Fibroblast of villous mesenchyme (primary cell): ENCODE measurements at places on chromosomes 1 and 21. TPM values are rescaled to one million over a fixed set of nuclear protein-coding genes. Genes with fewer than 3 reads are reported as not detected.

SPRR1A gene
- total RNA-seq, result not detected in 2 replicates

NMNAT2 gene
- 1.3 and 3.9 TPM in 2 replicates for total RNA-seq

RGSL1 gene
- total RNA-seq, result not detected in 2 replicates

- peak; percentile 62 for DNase-seq
Measured at GRCh38 chr1:234631721-234632125, 21.7 kb upstream of the IRF2BP2 start.

ICOSLG gene
- total RNA-seq, result 0.43 and 0.64 TPM in 2 replicates

GRCh38 chr1:5575396-5575940 lies 416.8 kb downstream of the NPHP4 start:
- no peak for DNase-seq

- DNase-seq, result no peak
Measured at GRCh38 chr1:167247754-167248153, 27.1 kb downstream of the POU2F1 start.

GRCh38 chr1:225541383-225541782 lies 111.5 kb downstream of the ENAH start:
- DNase-seq, result peak; percentile 39

- no peak for DNase-seq
Measured at GRCh38 chr1:49728377-49728776, 295.4 kb downstream of the AGBL4 start.

- DNase-seq, result peak; percentile 54
Measured at GRCh38 chr1:203858055-203858454, 3.3 kb upstream of the SNRPE start.

LCE3E gene
- total RNA-seq, result not detected in 2 replicates

DNA sequence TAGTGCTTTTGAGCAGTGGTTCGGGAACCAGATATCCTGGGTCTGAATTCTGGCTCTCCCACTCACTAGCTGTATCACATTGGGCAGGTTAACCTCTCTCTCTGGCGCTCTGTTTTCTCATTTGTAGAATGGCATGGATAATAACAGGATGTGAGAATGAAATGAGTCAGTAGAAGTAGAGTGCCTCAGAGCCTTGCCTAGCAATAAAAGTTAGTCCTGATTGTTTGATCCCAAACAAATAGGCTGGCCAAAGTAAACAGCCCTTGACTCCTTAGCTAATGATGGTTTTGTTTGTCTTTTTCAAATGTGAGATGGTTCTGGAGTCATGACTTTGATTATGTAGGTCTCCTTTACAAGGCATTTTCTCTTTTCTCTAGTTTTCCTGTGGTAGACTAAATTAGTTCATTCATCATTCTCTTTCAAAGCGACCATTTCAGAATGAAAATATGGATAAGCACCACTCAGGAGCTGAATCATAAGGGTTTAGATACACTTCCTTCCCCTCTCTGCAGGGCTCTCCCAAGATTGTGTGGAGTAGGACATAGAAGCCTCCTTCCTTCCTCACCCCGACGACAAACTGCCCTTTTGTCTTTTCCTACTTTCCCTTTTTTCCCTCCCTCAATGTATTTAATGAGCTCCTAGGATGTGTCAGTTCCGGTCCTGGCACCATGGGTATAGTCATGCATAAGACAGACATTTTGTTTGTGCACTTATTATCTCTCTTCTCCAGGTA lies 23.1 kb downstream of the KIAA0040 start:
- DNase-seq, result peak; percentile 11

SMIM11 gene
- total RNA-seq, result 4.7 and 7.1 TPM in 2 replicates

DNA sequence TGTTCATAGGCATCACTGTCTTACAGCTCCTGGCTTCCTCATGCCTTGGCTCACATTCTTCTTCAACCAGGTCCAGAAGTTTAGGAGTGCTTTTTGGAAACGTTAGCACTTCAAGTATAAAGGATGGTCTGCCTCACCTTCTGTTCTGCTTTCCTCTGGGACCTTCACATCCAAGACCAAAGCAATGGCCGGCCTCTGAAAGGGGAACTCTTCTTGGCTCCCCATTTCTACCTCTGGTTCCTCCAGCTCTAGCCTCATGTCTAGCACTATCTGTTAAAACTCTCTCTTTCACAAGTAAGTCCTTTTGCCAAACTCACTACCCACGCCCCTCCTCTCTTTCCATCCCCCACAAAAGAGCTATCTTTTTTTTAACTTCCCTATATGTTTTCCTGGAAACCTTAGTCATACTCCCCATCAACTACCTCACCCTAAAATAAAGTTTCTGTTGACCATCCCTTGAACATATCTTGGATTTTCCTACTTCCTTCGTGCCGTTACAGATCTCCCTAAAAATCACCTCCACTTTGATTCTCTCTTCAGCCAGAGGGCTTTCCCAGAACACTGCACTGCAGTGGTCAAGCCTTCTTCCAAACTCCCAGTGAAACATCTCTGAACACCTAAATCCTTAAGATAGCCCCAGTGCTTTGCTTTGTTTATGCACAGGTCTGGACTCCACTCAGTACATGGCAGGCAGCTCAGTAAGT lies 7.9 kb downstream of the SORT1 start:
- DNase-seq, result no peak

DNA sequence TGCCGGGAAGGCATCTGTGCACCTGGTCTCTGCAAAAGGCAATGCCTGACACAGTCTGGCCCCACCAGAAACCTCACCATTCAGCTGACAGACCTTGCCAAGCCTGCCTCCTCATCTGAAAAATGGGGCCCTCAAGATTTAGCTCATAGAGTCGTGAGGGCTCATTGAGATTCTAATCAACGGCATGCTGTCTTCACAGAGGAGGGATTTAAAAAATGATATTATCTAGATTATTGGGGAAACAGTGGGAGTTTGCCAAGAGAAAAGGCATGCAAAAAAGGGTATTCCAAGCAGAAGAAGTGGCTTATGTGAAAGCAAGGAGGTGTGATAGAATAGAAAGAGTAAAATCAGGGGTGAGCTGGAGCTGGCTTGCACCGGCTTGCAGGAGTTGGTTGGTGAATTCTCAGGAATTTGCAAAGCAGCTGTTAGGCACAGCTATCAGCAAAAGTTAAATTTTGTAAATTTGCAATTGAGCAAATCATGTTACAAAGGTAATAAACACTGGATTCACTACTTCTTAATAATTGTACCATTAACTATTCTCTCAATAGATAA lies 91.7 kb upstream of the WNT4 start:
- DNase-seq, result no peak

PMF1 gene
- total RNA-seq, result 30.2 and 50.9 TPM in 2 replicates

GRCh38 chr1:186845576-186846210 lies 16.9 kb downstream of the PLA2G4A start:
- DNase-seq, result no peak

GRCh38 chr1:179034720-179035119 lies 9.0 kb downstream of the FAM20B start:
- DNase-seq, result peak; percentile 69

AMY1A gene
- not detected in 2 replicates for total RNA-seq

GRCh38 chr21:28910280-28910887 lies 82.3 kb downstream of the LTN1 start:
- peak; percentile 8 for DNase-seq

DNA sequence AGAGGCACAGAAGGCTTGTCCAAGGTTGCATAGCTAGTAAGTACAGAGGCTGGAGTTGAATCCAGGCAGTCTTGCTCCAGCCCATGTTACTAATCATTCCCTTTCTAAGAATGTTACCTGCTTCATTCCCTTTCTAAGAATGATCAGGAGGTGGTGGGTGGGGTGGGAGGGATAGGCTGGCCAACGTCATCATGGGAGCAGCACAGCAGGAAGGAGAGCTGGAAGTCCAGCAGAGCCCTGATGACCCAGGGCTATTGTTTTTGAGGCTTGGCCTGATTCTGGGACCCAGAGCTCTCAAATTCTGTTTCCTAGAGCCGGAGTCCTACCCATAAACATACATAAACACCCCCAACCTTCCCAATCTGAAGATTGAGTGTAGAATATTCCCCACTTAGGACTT lies 11.8 kb upstream of the CSF1 start:
- no peak for DNase-seq

DNA sequence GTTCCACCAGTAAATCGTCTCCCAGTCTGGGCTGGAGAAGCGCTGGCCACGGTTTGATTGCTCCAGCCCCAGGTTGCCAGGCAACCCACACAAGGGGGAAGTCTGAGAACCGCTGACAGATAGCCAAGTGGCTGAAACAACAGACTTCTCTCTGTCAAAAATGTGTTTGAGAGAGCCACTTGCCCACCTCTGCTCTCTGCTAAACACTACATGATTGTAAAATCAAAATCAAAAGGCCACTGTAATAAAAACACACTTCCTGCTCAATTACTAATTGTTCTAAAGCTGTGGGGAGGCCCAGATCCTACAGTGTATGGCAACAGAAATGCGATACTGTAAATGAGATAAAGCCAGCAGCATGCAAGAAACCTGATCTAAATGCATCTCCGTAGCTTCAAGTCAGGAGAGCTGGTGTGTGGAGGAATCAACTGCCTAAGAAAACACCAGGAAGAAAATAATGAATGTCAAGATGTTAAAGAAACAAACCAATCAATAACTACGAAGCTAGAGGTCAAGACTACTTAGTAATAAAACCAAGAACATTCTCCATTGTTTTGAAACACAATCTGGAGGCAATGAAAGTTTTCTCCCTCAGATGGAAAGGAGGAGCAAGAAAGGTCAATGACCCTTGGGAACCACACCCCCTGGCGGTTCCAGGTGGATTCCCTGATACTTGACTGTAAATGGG lies 121.2 kb downstream of the SLC45A1 start:
- DNase-seq, result peak; percentile 86

FAM72B gene
- 0.97 and 5.2 TPM in 2 replicates for total RNA-seq

GRCh38 chr1:225674381-225674780 lies 21.5 kb upstream of the ENAH start:
- DNase-seq, result peak; percentile 38

DNA sequence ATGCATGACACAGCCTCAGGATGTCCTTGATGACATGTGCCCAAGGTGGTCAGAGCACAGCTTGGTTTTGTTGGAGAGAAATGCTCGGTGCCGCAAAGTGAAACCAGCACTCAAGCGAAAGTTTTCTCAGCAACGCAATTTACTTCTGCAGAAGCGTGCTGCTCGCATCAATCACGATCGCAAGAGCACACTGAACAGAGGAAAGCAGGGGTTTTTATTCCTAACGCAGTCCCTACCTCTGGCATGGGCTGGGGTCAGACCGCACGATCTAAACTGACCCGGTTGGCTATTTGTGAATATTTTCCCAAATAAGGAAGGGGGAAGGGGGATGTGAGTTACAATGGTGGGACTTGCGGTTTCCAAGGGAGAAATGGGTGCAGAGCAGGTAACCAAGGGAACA lies 809 bp upstream of the ZNF669 start:
- DNase-seq, result no peak

DNA sequence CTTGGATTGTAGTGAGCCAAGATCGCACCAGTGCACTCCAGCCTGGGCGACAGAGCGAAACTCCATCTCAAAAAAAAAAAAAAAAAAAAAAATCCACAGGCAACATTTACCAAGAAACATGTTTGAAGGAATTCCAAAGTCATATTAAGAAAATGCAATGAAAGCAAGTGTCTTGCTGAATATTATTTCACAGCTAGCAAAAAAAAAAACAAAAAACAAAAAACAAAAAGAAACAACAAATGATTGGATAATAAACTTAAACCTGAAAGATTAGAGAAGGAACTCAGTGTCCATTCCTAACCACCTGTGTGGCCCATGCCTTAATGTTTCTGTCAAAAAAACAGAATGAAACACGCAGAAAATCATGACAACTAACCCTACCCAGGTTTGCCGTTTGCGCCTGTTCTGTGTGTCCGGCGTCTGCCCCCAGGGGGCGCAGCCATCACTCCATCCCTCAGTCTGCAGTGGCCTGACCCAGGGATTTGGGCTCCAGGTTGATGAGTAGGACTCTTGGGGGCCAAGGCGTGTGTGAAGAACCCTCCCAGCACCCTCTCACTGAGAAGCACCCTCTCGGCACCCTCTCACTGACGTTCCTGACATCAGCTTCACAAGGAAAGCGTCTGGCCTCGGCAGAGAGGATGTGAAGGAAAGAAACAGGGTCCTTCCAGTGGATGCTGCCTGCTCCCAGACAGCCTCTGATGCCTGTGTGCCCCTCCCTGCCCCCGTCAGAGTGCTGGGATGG lies 19.2 kb upstream of the PTTG1IP start:
- peak; percentile 53 for DNase-seq

DNA sequence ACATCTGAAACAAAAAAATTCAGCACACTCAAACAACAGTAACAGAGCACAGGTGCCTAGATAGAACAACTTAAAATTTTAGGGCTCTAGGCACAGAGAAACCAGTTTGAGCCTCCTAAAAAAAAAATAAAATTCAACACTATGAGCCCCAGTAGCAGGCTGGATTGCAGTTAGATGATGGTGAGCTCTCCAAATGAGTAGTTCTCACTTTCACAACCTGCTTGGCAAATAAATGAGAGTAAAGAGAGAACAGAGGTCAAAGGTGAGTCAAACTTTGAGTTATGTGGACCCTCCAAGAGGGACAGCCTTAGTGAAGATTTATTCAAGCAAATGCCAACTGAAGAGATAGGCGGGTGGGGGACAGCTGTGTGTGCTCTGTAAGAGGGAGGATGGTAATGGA lies 3.6 kb downstream of the BEND5 start:
- DNase-seq, result no peak

DNA sequence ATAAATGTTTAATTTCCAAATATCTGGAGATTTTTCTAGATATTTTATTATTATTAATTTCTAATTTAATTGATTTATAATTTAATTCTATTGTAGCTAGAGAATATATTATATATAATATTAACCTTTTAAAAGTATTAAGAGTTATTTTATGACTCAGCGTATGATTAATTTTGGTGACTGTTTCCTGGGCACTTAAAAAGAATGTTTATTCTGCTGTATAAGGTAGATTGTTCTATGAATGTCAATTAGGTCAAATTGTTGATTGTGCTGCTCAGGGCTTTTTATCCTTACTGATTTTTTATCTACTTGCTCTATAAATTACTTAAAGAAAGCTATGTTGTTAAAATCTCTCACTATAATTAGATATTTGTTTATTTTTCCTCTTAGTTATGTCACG lies 20.1 kb upstream of the GJA8 start:
- no peak for DNase-seq

DNA sequence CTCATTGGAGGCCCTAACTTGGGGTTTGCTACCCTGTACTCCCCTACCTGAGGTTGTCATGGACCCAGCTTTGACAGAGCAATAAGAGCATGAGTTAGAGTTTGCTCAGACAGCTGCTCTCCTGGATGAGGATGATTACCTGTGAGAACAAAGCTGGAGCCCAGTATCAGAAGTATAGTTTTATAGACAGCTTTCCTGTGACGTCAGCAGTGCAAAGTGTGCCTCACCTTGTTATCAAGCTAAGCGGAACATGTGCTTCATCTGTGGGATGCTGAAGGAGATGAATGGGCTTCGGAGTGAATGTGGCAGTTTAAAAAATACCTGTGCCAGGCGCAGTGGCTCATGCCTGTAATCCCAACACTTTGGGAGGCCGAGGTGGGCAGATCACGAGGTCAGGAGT lies 5.4 kb upstream of the WDR47 start:
- DNase-seq, result no peak

ATP1A4 gene
- total RNA-seq, result not detected in 2 replicates

GRCh38 chr1:225763716-225764548 lies 13.7 kb upstream of the SRP9 start:
- DNase-seq, result no peak

FMO1 gene
- total RNA-seq, result under 0.01 TPM in 2 replicates
